ENCODE measurements at places on chromosomes 6 and 20.

DNA sequence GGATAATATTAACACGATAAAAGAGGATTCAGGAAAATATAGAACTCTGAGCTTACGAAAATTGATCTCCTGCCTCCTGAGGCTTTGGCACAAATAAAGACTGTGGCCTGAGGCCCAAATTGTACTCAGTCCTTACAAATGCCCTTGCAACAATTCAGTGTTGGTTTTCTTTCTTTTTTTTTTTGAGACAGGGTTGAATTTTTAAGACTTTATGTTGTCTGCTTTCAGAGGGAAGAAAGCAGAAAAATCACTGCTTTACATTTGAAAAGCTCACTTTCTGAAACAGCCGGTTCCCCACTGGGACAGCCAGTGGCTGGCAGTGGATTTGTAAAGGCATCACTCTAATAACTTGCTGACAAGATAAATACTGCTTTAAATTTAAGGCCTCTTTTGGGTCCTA is 290.5 kb downstream of the SLC35F1 start:
- DNase-seq: no peak

- DNase-seq: no peak
These were observed 181.1 kb downstream of the REV3L start for GRCh38 chr6:111301946-111302345.

- no peak for DNase-seq
These were observed 21.4 kb upstream of the NELFCD start for GRCh38 chr20:58959652-58960051.

- no peak for DNase-seq
These were observed at the start of gene TINAG for GRCh38 chr6:54308289-54308985. Gene TINAG (plus strand): TSS chr6:54308441. CDS start chr6:54308551, 110 bp downstream.

Measured in stimulated activated CD4-positive, alpha-beta T cell treated with anti-CD3 and anti-CD28 coated beads, Interleukin-4, amount 100 ng/mL, for 4 hours (primary cell).